ENCODE measurements at places on chromosomes 6 and 20.

GRCh38 chr20:38939686-38940085, 13.5 kb downstream of the FAM83D start:
- DNase-seq: no peak

DNA sequence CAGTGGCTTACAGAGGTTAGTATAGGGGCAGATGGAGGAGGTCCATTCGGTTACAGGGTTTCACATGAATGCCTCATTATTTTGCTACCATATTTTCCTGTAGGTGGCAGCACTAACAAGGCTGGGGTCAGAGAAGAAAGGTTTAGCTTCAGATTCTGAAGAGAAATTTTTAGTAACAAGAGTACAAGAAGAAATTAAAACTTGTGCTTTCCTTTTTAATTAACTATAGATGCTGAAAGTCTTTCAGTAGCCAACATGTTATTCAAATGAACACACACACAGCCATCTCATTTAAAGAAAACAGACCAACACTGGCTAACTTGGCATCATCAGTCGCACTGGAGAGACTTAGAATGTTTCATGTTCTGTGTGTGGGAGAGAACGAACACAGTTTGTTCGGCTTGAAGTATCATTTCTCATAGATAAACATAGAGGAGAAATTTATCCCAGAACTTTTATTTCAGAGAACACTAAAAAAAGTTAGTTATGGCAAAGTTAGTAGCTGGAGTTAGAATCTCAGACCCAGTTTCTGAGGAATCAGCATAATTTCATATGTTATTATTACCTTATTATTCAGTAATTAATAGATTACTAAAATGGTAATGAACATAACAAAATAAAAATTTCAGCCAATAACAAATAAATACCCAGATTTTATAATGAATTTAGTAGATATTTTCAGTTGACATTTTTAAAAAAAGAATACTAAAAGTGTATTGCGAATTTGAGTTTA, 314.0 kb upstream of the RSPO3 start:
- DNase-seq: no peak

DNA sequence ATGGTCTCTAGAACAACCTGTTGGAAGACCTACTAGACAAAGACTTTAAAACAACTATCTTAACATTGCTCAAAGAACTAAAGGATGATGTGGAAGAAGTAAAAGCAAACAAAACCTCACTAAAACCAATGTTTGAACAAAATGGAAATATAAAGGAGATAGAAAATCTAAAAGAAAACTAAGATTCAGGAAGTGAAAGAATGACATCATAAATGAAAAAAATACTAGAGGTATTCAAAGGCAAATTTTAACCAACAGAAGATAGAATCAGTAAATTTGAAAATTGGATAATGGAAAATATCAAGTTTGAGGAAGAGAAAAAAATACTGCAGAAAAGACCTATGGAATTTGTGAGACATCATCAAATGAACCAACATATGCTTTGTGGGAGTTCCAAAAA, 914.1 kb upstream of the GJE1 start:
- no peak for DNase-seq

DNA sequence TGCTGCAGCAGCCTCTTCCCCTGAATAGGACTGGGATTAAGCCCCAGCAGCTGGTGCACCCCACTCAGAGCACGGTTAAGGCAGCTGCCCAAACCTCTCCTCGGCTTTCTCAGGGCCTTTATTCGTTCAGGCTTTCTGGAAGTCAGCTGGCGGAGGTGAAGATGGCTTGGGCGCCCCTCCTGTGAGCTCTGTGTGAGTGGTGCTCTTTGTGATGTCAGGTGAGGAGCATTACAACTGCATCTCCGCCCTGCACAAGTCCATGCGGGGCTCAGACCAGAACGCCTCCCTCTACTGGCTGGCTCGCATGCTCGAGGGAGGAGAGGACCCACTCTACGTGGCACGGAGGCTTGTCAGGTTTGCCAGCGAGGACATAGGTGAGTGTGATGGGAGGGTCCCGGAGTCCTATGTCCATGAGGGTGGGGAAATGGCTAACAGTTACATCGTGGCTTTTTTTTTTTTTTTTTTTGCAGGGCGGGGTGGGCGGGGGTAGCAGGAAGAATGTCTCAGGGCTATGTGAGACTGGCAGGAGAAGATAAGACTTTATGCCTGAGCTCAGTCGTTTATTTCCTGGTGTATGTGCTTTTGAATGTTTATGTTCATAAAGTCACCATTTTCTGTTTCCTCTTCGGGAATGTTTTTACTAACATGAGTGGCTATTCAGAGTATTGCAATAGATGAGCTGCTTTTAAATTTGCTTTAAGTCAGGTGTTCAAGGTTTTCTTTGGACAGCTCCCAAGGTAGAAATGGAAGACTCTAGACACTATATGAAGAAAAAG, 18.2 kb downstream of the WRNIP1 start:
- DNase-seq: no peak

- no peak for DNase-seq
Observed at GRCh38 chr6:53310771-53311585, 37.8 kb downstream of the ELOVL5 start.

- no peak for DNase-seq
Observed at GRCh38 chr20:23227274-23227673, 123.3 kb upstream of the NXT1 start.

- no peak for DNase-seq
Observed at GRCh38 chr6:52271852-52272460, 12.6 kb downstream of the MCM3 start.

DNA sequence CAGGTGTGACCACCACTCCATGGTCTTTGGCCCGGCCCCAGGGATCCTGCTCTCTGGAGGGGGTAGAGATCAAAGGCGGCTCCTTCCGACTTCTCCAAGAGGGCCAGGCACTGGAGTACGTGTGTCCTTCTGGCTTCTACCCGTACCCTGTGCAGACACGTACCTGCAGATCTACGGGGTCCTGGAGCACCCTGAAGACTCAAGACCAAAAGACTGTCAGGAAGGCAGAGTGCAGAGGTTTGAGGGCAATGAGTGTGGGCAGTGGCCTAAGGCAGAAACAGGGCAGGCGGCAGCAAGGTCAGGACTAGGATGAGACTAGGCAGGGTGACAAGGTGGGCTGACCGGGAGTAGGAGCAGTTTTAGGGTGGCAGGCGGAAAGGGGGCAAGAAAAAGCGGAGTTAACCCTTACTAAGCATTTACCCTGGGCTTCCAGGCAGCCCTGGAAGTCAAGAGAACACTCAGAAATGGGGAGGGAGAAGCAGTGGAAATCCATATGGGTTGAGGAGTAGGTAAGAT, 533 bp downstream of the CFB start:
- no peak for DNase-seq

DNA sequence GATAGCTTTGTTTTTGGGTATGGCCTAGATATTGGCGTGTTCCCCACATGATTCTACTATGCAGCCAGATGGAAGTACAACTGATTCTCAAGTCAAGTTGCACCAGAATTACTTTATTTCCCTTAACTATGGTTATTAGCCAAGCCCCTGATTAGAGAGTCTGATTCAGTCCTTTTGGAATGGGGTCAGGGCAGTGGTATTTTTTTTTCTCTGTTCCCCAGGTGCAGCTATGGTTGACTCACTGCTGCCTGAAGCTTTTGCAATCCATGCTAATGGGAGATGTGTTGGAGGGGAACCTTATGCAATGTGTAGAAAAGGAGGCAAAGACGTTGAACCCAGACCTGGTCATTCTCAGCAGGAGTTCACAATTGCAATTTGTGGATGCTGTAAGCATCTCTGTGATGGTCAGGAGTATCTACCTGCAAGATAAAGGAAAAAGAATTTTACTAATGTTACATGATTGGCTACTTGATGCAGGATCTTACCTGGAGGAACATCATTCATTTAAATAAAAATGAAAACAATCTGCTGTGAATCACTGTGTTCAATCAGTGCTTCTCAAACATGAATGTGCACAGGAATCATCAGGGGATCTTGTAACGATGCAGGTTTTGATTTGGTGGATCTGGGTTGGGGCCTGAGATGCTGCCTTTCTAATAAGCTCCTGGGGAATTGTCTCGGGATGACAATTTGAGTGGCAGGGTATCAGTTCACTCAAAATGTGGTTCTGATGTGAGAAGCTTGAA, 49.4 kb downstream of the PFDN4 start:
- DNase-seq: no peak

- no peak for DNase-seq
Observed at GRCh38 chr20:57251344-57251743, 15.1 kb downstream of the BMP7 start.

GRCh38 chr6:42388046-42388445, 63.7 kb downstream of the TRERF1 start:
- DNase-seq: no peak
